Mammary epithelial cell (primary cell): ENCODE measurements at places on chromosomes 16 and 17. TPM values are rescaled to one million over a fixed set of nuclear protein-coding genes. Genes with fewer than 3 reads are reported as not detected.

TEX14 gene
- under 0.01 TPM for total RNA-seq

- no peak for DNase-seq
Observed at GRCh38 chr16:1933097-1933661, 9.8 kb downstream of the MSRB1 start.

GRCh38 chr16:72244853-72245252 is 72.9 kb upstream of the PMFBP1 start:
- DNase-seq = no peak

DNA sequence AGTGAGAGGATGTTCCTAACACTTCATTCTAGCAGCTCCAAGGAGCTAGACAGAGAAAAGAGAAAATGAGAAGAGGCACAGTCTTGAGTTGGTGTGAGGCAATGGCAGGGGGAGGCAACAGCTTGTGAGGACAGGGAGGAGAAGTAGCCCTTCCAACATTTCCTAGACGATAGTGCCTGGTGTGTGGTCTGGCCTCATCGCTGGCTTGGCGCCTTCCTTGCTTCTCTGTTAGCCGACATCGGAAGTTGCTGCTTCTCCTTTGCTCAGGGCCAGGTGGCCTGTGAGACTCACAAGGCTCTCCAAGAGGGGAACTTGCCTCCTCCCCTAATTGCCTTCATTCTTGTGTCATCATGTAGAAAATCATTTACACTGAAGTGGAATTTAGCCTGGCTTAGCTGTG is 208.7 kb downstream of the MAP2K4 start:
- no peak for DNase-seq

DNA sequence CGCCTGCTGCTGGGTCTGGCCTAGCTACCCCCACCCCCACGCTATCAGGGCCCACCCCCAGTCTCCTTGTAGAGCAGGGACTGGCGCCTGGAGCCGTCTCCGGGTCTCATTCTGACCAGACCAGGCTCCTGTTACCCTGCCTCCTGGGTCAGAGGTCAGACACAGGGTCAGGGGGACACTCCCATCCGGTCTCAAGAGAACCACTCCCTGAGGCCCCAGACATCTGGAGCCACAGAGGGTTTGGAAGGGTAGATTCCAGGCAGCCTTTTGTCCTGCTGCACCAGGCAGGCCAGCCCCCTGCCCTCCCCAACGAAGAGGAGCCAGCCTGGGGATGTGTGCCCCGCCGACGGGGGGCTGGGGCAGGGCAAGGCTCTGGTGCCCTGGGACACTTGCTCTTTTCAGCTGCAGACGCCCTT is 944 bp upstream of the WFIKKN1 start:
- DNase-seq = no peak

KRT17 gene
- 10,365 and 14,629 TPM in 2 replicates for total RNA-seq
